ENCODE measurements at places on chromosomes 2 and 18.

DNA sequence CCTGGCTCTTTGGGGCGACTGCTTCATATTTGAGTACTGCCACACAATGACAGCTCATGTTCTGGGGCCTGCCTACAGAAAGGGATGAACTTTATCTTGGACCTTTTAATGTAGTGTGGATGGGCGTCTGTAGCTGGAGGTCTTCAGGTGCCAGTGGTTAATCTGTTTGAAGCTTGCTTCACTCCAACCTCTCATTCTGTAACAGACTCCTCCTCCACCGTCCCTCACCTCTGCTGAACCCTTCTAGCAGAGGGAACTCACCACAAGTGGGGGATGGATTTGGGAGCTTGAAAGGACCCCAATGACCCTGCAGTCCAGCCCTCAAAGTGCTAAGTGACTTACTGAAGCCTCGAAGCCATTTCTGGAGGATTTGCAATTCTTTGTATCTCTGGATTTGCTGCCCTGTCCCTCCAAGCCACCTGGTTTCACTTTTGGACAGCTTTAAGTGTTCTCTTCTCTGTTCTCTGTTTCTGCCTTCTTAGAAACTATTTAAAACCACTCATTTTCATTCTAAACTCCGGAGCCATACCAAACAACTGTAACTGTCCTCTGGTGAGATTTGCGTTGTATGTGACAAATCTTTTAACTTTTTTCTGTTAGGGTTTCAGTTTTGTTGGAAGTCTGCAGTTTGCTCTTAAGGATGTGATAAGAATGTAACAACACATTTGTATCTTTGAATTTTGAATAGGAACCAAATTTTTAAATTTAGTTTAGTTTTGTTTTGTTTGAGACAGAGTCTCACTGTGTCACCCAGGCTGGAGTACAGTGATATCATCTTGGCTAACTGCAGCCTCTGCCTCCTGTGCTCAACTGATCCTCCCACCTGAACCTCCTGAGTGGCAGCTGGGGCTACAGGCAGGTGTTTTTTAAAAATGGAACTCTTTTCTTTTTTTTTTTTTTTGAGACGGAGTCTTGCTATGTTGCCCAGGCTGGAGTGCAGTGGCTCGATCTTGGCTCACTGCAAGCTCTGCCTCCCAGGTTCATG lies 37.0 kb upstream of the CASP8 start:
- DNase-seq = no peak

DNA sequence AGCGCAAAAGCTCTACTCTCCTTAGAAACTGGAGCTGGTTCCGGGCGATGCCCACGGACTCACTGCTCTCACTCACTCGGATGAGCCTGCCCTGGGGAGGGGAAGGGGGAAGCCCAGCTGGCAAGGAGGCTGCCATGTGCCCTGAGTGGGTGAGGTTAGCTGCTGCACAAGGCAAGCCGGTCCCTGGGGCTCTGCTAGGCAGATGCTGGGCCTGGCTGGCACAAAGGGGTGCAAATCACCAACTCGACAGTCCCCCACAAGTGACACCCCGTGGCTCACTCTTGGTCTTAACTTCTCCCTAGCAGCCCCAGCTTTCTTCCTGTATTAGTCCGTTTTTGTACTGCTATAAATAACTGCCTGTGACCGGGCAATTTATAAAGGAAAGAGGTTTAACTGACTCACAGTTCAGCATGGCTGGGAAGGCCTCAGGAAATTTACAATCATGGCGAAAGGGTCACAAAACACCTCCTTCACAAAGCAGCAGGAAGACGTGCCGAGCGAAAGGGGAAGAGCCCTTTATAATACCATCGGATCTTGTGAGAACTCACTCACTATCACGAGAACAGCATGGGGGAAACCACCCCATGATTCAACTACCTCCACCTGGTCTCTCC lies 33.2 kb downstream of the ADCY3 start:
- no peak for DNase-seq

- DNase-seq = no peak
Observed at GRCh38 chr2:128416806-128417205, 98.1 kb upstream of the HS6ST1 start.

DNA sequence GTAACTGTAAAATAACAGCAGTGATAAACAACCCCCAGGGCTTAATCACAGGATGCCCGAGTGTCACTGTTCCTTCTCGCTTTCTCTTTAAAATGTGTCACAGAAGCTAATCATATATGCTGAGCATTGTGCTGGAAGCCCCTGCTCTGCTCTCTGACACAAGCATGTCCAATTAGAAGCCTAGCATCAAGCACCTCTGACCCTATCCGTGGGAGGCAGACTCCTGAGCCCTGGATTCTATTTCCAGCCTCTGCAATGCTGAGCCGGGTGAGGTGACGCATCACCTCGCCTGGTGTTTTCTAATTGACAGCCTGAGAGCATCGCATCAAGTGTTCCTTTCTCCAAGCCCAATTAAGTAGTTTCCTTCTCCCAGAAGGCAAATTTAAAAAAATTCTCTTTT lies 19.7 kb upstream of the SCG2 start:
- no peak for DNase-seq

DNA sequence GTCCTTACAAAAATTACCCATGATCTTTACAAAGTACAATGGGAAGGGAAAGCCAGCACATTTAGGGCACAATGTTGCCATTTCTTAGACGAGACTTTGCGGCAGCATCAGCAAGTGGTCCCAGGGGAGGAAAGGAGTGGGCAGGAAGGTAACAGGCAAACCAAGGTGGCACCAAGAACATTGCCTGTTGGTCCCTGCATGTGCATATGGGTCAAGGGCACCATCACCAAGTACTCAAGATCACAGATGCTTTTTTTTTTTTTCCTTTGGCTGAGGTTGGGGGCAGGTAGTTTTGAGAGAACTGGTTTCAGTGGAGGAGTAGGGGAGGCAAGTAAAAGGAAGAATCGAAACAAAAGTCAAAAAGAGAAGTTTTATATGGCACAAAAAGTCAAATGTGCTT lies 752 bp upstream of the CYTIP start:
- no peak for DNase-seq

- no peak for DNase-seq
Observed at GRCh38 chr18:46721331-46721730, 35.5 kb downstream of the ST8SIA5 start.

DNA sequence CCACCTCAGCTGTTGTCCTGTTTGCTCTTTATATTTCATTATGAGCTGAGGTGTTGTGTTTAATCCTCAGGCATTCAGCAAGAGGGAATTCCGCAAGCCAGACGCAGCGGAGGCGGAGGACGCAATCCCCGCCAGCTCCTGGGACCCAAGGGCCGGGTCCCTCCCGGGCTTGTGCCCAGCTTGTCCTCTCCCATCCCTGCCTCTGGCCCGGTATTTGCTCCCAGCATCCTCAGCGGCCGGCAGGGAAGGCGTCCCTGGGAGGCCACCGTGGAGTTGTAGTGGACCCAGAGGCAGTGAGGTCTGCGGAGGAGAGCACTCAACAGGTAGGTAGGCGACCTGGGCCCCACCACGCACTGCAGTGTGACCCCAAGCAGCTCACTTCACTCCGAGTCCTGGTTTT lies 42.5 kb upstream of the FOSL2 start:
- DNase-seq = no peak

Data from NCI-H510A treated with DMSO at 0.1 percent for 48 hours (cell line).